ENCODE measurements at places on chromosomes 7 and 10.

DNA sequence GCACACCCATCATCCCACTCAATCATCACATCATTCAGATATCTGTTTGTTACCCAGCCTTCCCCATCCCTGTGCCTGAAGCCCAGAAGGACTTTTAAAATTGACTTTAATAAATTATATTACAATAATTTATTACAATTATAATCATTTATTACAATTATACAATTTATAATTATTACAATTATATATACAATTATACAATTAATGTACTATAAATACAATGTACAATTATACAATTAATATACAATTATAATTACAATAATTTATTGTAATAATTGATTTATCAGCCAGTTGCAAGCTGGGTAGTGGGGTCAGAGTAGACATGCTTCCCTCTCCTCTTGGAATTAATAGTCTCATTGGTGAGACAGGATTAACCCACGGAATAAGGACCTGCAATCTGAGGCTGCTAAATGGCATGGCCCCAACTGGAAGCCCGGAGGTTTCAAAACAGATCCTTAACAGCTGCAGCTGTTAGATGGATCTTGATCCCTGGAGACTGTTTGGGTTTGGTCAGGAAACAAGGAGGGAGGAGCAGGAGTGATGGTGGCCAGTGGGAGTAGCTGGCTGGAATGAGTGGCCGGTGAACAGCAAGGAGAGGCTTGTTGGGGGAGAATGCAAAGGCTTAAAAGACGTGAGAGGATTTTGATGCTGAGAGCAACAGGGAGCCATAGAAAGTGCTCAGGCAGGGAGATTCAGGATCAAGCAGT, 402.8 kb upstream of the PODXL start:
- no peak for DNase-seq

DNA sequence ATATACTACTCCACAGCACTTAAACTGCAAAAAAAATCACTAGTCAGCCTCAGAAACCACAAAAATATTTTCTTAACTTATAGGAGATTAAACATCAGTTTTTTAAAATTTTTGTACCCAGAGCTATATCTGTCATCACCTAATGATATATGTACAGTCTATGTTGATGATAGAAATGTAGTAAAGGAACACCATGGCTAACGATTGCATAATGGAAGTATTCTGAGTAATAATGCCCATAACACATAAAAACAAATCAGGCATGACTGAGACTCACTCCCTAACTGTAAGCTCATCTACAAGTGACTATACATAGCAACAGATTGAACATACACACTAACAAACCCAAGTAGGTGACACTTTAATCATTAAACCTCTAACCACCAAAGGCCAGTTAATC, 51.3 kb downstream of the TSPAN12 start:
- no peak for DNase-seq

GRCh38 chr7:129617178-129617577, 5.7 kb downstream of the NRF1 start:
- DNase-seq = peak; percentile 57

DNA sequence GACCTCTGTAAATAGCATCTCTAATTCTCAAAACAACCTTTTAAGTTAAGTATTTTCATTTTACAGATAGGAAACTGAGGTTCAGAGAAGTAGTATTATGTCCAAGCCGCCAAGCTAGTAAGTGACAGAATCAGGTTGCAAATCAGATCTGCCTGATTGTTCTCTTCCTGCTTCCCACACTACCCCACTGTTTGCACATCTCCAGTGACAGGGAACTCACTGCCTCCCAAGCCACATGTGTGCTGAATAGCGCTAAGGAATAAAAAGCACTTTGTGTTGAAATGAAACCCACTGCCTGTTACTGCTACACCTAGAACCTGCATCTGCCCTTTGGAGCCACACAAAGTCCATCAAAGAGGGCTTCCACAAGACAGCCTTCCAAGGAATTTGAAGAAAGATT, 45.1 kb upstream of the WDR11 start:
- DNase-seq = no peak

- DNase-seq = peak; percentile 67
Observed at GRCh38 chr10:11472158-11472753, 139.2 kb downstream of the USP6NL start.

DNA sequence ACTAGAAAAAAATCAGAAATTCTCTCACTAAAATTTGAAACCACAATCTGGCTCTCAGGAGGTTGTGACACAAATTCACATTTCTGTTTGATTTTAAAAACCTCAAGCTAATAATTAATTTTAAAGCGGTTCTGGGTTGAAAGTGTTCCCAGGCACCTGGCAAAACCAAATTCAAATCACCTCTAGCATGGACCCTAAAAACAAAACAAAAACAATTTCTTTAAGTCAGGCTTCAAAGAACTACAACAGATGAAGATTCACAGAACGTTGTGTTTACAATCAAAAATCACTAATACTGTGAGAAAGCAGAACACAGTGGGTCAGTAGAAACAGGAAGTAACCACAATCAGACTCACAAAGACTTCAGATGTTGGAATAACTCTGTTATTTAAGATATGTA, 7.2 kb upstream of the RELN start:
- no peak for DNase-seq

DNA sequence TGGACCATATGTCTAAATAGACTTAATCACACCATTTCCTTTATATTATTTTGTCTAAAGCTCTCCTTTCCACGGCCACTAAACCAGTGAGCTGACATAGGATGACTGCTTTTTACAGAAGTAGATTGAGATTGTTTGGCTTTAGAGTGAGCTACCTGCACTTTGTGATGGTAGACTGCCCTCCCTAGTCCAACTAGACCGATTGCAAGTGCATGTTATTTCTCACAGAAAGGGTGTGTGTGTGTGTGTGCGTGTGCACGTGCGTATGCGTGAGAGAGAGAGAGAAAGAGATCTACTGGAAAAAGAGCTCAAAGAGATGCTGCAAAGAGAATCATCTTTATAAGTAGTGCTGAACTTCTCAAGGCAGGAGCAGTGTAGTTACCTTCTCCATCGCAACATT, 60.7 kb downstream of the VCL start:
- no peak for DNase-seq

DNA sequence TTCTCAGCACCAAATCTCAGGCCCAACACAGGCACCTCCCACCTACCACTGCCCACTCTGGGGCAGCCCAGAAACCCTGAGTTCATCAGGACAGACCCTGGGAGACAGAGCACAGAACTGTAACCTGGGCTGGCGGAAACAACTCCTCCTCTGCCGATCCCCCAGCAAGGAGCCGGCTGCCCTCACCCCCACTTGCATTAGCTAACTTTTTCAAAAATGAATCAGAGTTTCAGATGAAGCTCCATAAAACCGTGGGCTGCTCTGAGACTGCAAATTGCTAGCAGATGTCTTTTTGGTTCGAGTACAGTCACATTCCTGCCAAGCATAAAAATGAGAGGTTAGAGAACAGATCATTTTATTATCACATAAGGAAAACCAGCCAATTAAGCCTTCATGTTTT, 93.4 kb upstream of the PARD3 start:
- no peak for DNase-seq

DNA sequence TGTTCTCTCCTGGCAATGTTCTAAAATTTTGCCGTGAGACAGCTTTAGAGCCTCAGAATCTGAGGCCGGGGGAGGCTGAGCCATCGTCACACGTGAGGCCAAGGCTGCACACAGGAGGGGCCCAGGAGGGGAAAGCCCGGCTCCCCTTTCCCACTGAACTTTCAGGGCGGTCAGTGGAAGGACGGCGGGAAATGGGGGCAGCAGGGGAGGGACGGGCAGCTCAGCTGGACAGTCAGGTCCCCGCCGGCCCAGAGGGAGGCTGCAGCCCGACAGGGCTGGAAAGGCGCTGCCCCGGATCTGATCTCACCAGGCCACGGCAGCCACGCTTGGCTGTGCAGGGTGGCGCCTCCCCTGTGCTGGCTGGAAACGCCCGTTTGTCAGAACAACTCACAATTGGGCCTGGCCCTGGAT, 43.3 kb upstream of the ADGRA1 start:
- no peak for DNase-seq

GRCh38 chr7:147547252-147547897, 1043.2 kb upstream of the C7orf33 start:
- DNase-seq = peak; percentile 10

DNA sequence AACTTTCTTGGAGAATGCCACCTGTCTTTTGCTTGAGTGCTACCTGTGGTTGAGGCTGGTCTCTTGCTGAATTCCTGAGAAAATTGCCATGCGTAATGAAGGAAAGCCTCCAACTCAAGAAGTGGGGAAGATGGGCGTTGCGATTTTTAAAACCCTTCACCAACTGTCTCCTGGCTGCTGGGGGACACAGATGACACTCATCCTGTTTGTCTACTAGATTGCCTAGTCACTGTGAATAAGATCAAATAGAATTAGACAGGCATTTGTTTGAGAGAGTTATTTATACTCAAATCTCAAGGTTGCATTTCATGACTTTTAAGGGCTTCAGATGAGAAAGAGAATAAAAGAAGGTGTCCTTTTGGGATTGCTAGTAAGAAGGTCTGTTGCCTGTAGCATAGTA, 84.3 kb upstream of the MTPN start:
- DNase-seq = no peak

GRCh38 chr7:106744563-106745091, 83.7 kb upstream of the CCDC71L start:
- DNase-seq = no peak

GRCh38 chr7:919114-919442, 35.4 kb downstream of the ADAP1 start:
- DNase-seq = no peak

DNA sequence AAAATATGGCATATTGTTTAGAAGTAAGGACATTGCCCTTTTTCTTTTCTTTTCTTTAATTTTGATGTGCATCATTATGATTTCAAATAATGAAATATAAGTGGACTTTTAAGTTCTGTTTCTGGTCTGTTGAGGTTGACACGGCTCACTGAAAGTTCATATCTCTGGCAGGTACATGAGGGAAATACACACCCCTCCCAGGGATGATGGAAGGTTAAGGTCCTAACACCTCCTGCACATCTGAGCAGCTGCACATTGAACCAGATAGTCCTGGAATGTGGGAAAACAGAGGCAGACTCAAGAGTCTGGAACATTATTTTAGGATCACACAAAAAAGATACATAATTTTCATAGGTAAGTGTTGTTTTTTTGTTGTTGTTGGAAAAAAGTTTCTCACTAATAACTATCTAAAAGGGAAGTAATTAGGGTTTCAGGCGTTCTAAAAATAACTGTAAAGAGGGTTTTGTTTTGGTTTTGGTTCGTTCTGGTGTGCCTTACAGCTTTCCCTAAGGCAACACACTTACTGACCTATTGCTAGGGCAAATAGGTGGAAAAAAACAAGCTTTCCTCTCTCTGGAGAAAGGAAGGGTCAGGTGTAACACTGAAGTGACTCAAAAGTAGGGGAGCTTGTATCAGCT, 201.2 kb upstream of the PRKCQ start:
- DNase-seq = no peak

DNA sequence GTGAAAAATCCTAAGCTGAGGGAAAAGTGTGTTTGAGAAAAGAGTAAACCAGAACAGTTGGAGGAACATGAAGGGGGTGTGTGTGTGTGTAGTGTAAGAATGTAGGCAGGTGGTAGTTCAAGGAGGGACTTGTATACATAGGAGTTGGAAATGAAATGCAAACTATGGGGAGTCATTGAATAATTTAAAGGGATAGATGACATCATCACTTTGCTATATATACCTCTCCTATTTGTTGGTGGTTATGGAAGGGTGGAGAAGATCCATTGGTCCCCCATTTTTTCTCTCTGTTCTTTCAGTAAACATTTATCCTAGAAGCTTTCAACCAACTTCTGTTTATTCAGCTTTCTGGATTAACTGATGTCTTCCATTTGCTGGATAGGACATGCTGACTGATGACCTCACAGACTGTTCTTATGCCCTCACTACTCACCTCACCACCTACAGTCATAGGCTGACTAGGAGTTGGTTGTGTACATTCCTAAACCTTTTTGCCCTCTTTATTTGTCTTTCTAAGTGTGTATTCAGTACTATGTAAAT, 20.8 kb downstream of the PPP1R9A start:
- DNase-seq = no peak

- no peak for DNase-seq
Observed at GRCh38 chr7:100247152-100247757, 27.5 kb downstream of the PVRIG start.

DNA sequence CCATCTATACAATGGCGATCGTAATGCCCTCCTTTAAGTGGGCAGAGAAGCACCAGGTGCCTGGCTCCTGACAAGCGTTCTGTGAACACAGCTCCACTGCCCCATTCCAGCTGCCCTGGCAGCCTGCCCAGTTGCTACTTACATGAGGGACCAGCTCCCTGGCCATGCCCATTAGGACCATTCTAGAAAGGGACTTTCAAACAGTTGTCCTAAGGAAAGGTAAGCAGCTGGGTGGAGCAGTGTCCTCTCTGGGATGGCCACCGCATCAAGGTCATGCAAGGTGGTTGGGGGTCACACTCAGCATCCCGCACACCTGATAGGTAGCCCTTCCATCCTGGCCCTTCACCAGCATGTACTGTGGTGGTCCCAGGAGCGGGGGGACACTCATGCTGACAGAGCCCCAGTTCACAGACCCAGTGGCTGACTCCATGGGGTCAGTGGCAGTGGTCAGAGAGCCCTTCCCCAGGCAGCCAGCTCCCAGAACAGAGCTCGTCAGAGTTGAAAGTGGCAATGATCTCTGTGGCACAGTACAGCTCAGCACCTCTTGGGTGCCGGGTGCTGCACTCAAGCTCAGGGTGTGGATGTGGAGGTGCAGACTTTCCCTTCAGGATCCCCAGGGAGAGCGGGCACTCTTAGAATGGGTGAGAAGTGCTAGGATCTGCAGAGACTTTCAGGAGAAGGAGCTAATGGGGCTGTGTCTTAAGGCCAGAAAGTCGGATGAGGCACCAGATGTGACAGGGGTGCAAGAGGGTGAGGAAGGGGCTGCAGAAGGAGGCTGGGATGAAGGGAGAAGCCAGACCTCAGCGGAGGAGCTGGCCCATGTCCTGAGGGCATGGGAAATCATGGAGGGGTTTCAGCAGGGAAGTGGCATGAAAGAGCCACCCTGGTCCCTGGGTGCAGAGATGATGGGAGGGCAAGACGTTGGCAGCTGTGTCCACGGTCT, 10.9 kb downstream of the MMRN2 start:
- no peak for DNase-seq

DNA sequence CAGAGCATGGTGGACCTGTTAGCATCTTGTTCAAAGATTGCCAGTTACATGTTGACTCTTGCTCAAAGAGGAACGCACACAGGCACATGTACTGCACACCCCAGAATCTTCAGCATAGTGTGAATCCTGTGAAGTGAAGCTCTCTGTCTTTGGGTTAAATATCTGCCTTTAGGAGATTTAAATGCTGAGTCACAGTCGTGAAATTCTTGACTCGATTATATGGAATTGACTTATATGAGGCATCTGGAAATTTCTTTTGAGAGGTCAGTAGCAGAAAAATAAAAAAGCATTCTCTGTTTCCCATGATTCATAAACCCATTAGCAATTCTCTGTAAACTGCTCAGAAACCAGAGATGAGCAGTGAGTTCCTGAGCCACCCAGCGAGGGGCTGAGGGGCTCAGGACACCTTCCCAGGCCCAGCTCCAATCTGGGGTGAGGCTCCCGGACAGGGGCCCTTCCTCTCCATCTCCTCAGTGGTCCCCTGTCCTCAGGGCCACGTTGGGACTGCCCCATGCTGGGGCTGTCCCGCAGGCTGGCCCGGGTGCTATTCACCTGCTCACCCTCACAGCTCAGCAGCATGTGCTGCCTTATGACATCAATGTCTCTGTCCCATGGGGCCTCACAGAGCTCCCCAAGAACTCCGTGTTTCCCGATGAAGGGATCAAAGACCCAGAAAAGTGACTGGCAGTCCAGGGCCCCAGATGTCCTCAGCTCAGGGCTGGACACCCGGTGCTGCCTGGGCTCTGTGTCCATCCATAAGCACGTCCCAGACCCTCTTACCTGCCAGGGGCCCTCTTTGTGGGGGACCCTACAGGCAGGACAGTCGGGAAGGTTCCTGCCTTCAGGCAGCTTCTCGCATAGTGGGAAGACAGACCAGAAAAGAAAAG, 50.0 kb upstream of the INSIG1 start:
- DNase-seq = no peak

All from suppressor macrophage treated with lipopolysaccharide for 4 hours (primary cell).